Stimulated activated CD4-positive, alpha-beta T cell treated with anti-CD3 and anti-CD28 coated beads, Interleukin-4, amount 100 ng/mL, for 1 hour (primary cell): ENCODE measurements at places on chromosomes 7 and 10.

DNA sequence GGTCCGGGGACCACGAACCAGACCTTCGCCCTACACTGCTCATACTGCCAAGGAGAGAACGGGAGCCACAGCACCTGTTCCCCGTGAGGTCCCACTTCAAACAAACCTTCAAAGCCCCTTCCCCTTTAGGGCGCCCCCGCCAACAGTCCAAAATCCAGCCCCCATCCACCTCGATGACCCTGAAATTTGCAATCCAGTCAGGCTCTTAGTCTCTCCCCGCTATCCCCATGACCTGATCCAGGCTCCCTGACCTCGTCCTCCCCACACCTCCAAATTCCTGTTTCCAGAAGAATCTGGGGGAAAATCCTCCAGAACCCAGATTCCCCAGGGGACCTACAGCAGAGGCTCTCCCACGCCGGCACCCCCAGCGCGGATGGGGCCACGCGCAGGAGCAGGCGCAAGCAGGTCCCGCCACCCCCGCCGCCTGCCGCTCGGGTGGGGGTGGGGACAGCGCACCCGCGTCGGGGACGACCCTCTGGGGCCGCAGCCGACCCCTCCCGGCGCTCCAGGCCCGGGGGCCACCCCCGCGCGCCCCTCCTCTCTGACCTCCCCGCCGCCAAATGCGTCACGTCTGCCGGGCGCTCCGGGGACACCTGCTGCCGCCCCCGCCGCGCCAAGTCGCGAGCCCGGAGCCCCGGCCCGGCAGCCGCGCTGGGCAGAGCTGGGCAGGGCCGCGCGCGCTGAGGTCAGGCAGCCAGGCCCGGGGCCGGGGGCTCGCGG, 753 bp downstream of the CAMK2B start:
- no peak for DNase-seq

DNA sequence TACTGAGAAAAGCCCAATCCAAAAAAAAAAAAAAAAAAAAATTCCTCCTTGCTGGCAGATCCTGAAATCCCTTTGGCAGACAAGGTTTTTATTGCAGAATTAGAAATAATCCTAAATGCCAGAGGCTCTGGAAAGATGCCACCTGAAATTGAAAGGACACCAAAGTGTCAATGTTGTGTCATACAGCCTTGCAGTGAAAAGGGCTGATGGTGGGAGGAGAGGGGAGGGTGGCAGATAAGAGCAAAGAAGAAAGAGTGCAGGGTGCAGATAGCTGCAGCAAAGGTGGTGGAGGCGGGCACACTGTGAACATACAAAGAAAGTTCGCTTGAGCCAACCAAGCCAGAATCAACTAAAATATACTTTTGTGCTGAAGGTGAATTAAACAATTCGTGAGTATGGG, 8.2 kb upstream of the OPTN start:
- DNase-seq, result no peak

DNA sequence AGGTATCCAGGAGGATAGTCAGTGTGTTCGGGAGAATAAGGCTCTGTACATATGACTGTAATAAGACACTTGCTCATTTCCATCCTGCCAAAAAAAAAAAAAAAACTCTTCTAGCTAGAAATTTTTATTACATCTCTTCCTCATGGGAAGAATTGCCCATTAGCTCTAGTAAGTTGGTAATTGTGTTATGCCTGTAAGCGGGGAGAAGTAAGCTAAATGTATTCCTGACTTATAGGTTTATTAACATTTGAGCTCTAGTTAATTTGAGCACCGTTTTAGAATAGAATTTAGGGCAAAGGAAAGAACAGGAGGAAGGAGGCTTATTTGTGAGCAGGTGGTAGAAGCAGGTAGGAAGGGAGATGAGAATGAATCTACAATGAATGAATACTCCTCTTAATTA, 1210.6 kb downstream of the SORCS1 start:
- no peak for DNase-seq

- DNase-seq, result peak; percentile 37
Measured at GRCh38 chr10:127907411-127908105, 655 bp downstream of the PTPRE start.

DNA sequence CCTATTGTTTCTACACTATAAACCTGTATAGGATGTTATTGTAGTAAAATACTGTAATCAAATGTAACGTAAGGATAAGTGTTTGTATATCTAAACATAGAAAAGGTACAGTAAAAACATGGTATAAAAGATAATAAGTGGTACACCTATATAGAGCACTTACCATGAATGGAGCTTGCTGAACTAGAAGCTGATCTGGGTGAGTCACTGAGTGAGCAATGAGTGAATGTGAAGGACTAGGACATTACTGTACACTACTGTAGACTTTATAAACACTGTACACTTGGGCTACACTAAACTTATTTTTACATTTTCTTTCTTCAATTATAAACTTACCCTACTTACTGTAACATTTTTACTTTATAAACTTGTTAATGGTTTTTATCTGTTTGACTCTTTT, 732.9 kb upstream of the LRRN3 start:
- no peak for DNase-seq

GRCh38 chr7:36348256-36348655, 41.4 kb upstream of the ANLN start:
- DNase-seq, result no peak

DNA sequence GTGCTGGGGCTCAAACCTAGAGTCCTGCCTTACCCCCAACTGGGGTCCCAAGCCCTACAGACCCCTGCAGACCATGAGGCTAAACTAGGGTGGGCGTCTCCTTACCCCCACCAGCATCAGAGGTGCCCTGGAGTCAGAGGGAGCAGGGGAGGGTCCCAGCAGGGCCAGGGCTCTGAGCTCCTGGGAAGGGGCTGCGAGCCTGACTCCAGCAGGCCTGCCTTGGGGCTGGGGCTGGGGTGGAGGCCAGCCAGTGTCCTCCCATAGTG, 1.3 kb downstream of the SNCG start:
- DNase-seq, result no peak

DNA sequence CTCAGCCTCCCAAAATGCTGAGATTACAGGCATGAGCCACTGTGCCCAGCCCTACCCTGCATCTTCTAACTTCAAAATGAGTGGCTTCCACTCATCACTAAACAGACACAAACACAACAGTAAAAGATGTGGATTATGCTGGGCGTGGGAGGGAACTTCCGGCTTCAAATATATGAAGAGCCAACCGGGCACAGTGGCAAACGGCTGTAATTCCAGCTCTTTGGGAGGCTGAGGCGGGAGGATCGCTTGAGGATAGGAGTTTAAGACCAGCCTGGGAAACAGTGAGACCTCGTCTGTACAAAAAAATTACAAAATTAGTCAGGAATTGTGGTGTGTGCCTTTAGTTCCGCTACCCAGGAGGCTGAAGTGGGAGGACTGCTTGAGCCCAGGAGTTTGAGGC, 92.2 kb upstream of the GNA12 start:
- no peak for DNase-seq

GRCh38 chr10:24721229-24722106, 2.2 kb downstream of the ARHGAP21 start:
- DNase-seq, result no peak

DNA sequence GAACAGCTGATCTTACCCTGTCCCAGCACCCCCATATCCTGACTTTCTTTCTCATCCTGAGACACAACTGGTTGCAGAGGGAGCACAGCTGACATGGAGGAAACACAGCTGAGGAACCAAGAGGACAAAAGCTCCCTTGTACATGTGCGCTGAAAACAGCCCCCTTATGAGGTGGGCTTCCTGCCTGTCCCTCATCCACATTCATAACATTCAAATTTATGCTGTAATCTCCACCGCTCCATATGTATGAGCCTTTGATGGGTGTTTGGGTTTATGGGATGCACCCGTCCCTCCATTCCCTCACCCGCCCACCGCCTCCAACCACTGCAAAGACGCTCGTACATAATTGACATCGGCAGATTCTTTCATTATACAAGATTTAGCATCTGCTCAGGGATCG, 49.6 kb upstream of the BTRC start:
- no peak for DNase-seq

DNA sequence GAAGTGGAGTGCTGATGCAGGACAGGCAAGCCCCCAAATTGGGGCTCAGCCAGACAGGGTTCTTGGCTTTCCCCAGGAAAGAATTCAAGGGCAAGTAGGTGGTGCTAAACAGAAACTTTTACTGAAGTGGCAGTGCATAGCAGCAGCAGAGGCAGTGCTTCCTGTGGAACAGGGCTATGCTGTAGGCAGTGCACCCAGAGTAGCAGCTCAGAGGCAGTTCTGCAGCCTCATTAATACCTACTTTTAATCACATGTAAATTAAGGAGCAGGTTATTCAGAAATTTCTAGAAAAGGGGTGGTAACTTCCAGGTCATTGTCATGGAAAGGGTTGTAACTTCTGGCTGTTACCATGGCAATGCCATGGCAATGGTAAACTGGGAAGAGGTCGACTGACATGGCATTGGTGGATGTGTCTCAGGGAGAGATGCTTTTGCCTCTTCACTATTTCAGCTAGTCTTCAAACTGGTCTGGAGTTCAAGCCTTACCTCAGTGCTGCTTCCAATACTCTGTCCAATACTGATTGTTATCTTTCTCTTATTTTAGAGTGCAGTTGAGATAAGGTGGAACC, 29.2 kb downstream of the PRSS58 start:
- no peak for DNase-seq

DNA sequence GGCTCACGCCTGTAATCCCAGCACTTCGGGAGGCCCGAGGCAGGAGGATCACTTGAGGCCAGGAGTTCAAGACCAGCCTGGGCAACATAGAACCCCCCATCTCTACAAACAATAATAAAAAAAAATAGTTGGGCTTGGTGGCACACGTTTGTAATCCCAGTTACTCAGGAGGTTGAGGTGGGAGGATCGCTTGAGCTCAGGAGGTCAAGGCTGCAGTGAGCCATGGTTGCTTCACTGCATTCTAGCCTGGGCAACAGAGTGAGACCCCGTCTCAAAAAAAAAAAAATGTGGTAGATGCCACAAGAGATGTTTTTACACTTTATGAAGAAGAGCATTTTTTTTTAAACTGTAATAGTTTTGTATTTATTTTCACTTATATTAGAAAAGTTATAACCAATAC, 12.8 kb downstream of the NYAP1 start:
- no peak for DNase-seq

DNA sequence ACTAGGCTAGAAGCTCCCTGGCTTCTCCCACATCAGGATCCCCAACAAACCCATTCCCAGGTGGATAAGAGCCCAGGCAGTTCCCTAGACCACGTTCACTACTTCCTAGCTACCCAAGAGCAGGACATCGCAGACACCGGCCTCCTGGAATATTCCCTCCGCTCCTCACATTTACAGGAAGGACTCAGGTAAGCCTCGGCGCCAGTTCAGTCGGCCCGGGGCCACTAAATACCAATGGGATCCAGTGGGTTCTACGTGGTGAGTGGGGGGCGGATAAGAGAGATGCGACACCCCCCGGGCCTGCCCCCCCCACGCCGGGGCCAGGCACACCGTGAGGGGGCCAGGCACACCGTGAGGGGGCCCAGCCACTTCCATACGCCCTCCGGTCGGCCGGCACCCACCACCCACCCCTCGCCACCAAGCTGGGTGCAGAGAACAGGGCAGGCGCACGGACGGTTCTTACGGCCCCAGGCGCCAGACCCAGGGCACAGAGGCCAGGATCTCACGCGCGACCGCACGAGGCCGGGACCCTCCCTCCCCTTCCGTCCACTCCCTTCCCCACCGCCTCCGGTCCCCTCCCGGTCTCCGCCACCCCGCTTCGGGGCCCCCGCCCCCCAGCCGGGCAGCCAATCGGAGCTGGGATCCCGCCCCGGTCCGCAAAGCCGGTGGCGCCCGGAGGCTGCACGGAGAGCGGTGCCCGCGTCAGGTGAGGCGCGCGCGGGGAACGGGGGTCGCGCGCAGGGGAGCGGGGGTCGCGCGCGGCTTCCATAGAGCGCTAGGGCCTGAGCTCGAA, at the start of gene BLVRA:
Gene BLVRA, plus strand, starts transcription at position 652 of the 793 bp plus-strand sequence. CDS start 12,479 bp downstream, outside the sequence.
- DNase-seq, result peak; percentile 69

GRCh38 chr10:112872728-112873127, 77.3 kb upstream of the TCF7L2 start:
- no peak for DNase-seq

DNA sequence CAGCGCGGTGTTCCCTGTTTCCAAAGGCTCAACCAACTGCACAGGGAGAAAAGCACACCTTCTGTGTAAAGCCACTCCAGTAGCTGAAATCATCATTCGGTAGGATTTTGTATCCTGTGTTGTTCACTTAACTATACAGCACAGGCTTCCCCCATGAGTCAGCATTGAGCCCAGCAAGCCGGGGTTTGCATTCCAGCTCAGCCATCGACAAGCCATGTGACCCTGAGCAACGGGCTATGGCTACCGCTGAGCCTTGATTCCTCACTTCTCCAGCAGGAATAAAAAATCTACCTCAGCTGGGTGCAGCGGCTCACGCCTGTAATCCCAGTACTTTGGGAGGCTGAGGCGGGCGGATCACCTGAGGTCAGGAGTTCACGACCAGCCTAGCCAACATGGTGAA, 44.1 kb upstream of the ATP6V0A4 start:
- DNase-seq, result no peak

GRCh38 chr10:106570268-106570667, 594.2 kb downstream of the SORCS1 start:
- no peak for DNase-seq

GRCh38 chr7:131745390-131746248, 189.2 kb upstream of the PODXL start:
- DNase-seq, result no peak

DNA sequence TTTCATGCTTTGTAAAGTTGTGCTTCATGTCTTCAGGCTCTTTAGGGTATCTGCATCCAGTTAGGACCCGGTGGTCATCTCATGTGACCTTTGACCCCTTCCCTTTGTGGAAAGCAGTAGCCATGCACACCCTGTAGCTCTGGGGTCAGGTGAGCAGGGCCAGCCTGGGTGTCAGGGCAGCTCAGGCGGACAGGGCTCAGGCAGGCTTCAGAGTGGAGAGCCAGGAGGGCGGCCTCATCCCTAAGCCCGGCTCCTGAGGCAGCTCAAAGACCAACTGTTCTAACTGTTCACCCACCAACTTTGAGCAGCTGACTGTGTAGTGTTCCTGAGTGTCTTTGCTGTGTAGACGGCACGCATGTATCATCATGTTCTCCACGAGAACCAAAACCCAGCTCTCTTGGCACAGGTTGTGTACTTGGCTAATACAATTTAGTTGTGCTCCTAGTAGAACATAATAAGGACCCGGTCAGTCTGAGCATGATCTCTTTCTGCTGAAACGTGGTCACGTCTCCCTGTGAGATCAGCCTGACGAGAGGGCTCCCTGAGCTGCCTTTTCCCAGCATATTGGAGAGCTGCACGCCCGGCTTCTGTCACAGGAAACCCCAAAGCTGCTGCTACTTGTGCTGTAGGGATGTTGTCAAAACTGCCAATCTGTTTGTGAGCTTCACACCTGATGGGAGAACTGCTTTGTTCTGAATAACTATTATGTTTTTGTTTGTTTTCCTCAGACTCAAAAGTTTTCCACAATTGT, 30.0 kb downstream of the EEPD1 start:
- DNase-seq, result no peak

GRCh38 chr10:46106410-46107255, 60.6 kb upstream of the MSMB start:
- DNase-seq, result peak; percentile 37

GRCh38 chr7:157754416-157754790, 417.6 kb downstream of the DNAJB6 start:
- no peak for DNase-seq
